Stimulated activated naive CD8-positive, alpha-beta T cell treated with anti-CD3 and anti-CD28 coated beads, Interleukin-15, amount 100 ng/mL, for 72 hours (primary cell): ENCODE measurements at places on chromosomes 16 and 17.

DNA sequence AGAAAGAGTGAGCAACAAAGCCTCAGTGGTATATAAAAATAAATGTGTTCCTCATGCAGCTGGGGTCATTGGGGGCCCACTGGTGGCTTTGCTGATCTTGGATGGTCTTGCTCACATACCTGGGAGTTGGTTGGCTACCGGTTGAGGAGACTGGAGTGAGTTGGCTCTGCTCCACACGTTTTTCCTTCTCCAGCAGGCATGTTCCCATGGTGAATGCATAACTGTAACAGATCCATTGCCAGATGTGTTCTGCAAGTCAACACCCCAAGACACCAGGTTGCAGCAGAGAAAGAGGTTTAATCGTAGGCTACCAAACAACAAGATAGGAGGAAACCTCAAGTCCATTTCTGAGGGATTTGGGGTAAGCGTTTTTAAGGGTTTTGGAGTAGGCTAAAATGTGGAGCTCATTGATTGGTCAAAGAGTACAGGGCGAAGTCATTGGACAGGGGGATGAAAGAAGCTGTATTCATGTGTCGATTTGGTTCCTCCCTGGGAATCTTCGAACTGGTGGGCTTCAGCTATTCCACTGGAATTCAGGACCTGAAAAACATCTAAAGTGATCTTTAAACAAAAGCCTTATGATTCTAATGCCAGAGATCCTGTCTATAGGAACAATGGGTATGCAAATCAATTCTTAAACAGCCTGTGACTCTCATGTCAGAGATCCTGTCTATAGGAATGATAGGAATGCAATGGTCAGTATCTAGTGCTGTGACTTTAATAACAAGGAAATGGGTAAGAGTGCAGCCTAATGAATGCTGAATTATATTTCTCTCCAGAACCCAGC lies 467.5 kb upstream of the C16orf82 start:
- peak; percentile 27 for DNase-seq

DNA sequence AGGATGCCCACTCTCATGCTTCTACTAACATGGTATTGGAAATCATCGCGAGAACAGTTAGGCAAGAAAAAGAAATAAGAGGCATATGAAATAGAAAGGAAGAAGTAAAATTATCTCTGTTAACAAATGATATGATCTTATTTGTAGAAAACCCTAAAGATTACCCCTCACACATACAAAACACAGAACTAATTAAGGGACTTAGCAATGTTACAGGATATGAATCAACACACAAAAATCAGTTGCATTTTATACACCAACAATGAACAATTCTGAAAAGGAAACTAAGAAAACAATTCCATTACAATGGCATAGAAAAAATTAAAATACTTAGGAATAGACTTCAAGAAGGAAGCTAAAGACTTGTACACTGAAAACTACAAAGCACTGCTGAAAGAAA lies 2.7 kb upstream of the CAPNS2 start:
- no peak for DNase-seq

- no peak for DNase-seq
Observed at GRCh38 chr17:28345419-28346198, 10.0 kb downstream of the TNFAIP1 start.

GRCh38 chr17:42964161-42964932 lies at the start of gene AARSD1:
TSS of gene AARSD1 (minus strand) at chr17:42964454. CDS start at chr17:42964440, 14 bp downstream.
- peak; percentile 91 for DNase-seq

DNA sequence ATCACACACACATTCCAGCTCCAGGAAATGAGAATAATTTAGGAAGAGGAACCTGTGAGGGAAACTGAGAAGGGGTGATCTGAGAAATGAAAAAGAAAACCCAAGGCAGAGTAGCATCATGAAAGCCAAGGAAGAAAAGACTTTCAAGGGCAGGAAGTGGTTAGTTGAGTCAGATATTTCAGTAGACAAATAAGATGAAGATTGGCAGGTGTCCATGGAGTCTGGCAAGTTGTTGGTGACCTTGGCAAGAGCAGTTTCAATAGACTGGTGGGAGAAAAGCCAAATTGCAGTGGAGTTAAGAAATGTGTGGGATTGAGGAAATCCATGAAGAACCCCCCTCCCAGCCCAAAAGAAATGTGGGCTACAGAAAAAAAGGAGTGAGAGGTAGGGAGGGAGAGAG lies 10.7 kb downstream of the GNAO1 start:
- peak; percentile 49 for DNase-seq

GRCh38 chr17:2040219-2040827 lies 1.5 kb upstream of the OVCA2 start:
- DNase-seq = no peak

DNA sequence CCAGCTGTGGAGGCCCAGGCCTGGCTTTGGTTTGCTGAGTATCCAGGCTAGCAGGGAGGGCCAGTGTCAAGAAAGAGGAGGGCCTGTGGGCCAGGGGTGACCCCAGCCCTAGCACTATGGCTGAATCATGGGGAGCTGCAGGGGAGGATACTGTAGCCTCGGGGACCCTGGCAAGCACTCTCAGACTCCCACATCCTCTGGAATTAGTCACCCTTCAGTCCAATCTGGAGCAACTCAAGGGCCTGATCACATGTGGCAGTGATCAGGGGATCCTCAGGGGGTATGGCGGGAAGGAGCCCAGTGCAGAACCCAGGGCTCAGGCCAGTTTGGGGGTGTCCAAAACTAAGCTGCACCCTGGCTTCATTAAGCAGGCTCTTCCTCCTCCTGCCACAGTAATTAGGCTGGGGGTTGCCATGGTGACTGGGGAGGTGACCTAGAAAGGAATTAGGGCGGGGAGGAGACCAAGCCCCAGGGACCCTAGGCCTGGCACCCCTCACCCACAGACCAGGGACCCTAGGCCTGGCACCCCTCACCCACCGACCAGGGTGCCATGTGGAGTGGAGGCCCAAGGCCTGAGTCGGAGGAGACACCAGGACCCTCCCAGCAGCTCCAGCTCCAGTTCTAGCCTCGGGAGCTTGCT lies 5.8 kb downstream of the NLGN2 start:
- no peak for DNase-seq

DNA sequence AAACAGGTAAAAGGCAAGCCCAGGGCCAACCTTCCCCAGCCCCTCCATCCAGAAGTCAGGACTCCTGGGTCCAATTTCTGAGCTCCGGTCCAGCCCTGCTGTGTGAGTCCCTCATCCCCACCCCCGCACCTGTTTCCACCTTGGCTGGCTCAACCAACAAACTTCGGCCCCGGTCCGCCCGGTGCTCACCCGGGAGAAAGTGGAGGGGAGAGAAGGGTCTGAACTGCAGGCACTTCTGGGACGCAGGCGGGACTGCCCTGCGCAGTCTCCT lies 541 bp downstream of the RHBDF2 start:
- DNase-seq = no peak

DNA sequence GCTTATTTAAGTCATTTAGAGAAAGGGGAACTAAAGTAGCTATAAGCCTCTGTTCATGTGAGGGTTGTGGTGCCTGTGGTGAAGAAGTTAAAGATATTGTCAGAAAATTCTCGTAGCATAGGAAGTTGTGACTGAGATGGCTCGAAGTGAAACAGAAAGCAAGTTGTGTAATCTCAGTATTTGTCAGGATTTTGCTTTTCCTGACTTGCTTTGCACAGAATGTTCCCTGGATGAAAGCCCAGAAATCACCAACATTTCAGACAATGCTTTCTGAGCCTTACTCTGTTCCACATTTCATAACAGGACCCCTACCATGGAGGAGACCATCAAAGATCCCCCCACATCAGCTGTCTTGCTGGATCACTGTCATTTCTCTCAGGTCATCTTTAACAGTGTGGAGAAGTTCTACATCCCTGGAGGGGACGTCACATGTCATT lies 10.6 kb downstream of the CALCOCO2 start:
- no peak for DNase-seq

GRCh38 chr17:80036715-80037477 lies 454 bp downstream of the CCDC40 start:
- peak; percentile 21 for DNase-seq

DNA sequence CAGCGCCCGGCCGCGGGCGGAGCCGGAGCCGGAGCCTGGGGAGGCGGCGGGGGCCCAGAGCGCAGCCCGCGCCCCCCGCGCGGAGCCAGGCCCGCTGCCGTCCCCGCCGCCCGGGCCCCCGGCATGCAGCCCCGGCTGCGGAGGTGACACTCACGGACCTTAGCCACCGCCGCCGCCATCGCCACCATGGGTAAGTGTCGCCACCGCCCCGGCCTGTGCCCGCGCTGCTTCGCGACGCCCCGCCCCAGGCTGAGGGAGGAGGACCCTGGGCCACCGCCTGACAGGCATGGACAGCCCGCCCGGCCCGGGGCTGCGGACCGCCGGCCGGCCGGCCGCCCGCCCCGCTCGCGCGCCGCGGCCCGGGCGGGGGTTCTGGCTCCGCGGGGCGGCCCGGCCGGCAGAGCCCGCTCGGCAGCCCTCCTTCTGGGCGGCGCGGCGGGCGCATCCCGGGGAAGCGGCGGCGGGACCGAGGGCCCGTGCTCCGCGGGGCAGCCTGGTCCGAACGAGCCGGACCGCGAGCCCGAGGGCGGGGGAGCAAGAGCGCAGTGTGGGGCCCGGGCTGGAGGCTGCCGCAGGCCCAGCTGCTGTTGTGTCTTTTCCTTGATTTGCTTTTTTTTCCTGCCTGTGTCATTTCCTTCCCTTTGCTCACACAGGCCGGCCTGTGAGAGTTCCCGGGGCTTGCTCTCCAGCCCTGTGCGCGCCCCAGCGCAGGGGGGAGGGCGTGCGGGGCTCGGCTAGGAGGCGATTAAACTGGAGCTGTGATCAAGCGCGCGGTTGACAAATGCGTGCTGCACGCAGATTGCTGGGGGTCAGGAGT lies 565 bp downstream of the MAP3K3 start:
- peak; percentile 57 for DNase-seq

GRCh38 chr17:82105882-82106687 lies 8.0 kb upstream of the FASN start:
- peak; percentile 75 for DNase-seq

- no peak for DNase-seq
Observed at GRCh38 chr16:55101026-55101425, 170.4 kb downstream of the IRX5 start.

DNA sequence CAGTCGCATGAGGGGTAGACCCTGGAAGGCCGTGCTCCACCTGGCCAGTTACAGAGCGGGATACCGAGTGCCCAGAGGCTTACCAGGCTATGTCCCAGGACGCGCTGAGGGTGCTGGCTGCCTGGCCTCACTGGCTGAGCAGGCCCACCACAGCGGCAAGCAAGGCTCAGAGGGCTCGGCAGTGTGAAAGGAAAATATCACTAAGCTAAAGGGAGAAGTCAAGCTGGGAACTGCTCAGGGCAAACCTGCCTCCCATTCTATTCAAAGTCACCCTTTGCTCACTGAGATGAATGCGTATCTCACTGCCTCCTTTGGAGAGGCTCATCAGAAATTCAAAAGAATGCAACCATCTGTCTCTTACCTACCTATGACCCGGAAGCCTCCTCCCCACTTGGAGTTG lies 37.4 kb downstream of the CCDC57 start:
- DNase-seq = no peak

GRCh38 chr17:45844695-45845375 lies at the start of gene SPPL2C:
TSS of gene SPPL2C (plus strand) at chr17:45844881. CDS start at chr17:45844907, 26 bp downstream.
- no peak for DNase-seq

DNA sequence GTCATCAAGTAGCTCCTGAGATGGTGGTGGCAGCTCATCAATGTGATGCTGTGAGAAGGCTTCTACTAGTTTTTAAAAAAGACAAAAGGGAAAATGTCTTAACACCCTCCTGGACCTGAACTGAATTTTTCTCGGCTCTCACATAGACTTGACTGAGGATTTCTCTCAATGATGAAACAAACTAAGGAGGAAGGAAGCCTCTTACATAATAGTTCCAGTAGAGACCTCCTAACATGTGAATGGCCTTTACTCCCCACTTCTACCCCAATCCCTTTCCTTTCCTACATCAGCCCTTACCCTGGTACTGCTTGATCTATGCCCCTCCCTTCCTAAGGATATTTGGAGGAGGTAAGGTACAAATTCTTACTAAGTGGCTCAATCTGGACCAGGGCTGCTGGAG lies 54.8 kb upstream of the MTMR4 start:
- DNase-seq = no peak

DNA sequence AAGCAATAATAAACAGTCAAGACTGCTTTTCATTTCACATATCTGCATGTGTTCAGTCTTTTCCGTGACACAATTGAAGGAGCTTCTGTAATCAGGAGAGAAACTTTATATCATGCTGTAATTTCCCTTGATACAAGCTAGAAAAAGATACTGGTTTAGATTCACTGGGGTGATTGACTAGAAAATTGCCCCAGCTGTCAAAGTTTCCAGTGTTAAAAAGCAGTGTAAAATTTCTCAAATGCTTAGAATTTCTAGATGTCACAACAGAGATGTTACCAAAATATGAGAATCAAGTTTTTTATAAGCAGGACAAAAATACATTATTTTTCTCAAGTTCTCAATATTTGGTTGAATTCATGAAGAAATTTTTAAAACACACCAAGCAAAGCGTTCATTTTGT lies 292.4 kb upstream of the HSBP1 start:
- DNase-seq = no peak

DNA sequence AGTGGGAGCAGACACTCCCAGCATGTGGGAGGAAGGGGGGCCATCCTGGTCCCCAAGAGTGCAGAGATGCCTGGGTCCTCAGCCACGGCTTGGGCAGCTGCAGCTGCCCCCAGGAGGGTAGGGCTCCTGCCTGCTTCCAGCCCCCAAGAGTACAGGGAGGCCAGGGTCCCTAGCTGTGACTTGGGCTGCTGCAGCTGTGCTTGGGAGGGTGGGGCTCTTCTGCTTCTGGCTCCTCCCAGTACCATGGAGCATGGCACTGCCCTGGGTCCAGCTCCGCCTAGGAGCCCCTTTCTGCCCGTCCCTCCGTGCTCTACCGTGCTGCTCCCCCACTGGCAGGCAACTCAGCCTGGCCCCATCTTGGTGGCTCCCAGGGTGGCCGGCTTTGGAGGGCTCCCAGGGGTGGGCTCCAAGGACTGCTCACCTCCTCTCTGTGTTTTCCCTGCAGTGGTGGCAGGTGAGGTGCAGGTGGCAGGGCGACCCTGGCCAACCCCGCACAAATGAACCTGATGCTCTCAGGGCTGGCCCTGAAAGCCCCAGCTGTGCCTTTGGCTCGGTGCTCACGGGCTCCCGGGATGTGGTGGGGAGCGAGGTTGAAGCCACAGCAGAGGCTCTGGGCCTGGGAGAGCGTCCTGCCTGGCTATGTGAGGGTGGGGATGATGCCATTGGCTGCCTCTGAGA lies 18.5 kb upstream of the USP22 start:
- no peak for DNase-seq

GRCh38 chr16:57152096-57153093 lies 33.4 kb downstream of the PSME3IP1 start:
- no peak for DNase-seq

GRCh38 chr16:84427553-84427952 lies 59.2 kb downstream of the ATP2C2 start:
- no peak for DNase-seq

DNA sequence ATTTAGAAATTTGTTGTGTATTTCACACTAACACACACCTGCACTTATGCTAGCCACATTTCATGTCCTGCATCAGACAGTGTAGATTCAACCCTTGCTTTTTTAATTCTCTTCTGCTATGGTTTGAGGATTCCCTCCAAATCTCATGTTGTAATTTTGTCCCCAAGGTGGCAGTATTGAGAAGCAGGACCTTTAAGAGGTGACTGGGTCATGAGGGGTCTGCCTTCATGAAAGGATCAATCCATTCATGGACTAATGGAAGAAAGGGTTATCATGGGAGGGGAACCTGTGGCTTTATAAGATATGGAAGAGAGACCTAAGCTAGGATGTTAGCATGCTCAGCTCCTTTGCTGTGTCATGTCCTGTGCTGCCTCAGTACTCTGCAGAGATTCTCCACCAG lies 1032.2 kb downstream of the CDH11 start:
- no peak for DNase-seq

GRCh38 chr17:33290253-33290652 lies 2.8 kb downstream of the ASIC2 start:
- no peak for DNase-seq

GRCh38 chr16:77579351-77579891 lies 142.9 kb upstream of the NUDT7 start:
- no peak for DNase-seq
